ENCODE measurements at places on chromosomes 13 and 19. TPM values are rescaled to one million over a fixed set of nuclear protein-coding genes. Genes with fewer than 3 reads are reported as not detected.
A peak's percentile ranks its signal among the peaks of the same experiment; 100 is the strongest.

GRCh38 chr19:33998302-33998701 lies 174.0 kb upstream of the LSM14A start:
- DNase-seq, result no peak

DNA sequence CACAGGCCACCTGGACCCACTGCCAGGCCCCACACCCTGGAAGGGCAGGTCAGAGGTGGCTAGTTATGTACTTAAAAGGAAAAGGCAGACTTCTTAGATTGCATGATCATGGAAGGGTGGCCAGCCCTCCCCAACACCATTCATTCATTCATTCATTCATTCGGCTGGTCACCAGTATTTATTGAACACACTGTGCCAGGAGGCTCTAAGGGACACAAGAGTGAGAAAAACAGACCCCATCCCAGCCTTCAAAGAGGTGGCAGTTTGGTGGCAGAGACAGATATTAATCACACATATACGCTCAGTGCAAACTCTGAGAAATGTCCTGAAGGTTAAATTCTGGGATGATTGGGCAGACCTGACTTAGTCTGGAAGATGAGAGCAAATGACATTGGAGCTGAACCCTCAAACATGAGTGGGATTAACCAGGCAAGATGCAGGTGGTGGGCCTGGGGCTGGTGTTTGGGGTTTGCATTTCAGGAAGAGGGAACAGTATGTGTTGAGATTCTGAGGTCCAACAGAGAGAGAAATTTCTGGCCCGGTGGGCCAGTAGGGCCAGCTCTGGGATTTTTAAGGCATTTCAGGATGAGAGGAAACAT lies 147.5 kb downstream of the ZNF536 start:
- DNase-seq, result no peak

DNA sequence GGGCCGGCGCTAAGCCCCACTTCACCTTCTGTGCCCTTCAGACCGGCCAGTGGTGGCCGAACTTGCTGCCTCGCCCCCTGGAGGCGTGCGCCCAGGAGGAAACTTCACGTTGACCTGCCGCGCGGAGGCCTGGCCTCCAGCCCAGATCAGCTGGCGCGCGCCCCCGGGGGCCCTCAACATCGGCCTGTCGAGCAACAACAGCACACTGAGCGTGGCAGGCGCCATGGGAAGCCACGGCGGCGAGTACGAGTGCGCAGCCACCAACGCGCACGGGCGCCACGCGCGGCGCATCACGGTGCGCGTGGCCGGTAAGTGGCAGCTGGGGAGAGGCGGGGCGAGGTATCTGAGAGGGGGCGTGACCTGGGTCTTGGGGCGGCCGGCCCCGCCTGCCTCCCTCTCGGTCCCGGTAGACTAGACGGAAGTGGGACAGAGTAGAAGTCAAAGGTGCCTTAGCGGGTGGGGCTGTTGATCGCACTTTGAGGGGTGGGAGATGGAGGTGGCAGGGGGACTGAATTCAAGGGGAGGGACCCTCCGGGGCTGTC lies 5.6 kb downstream of the ICAM5 start:
- DNase-seq, result peak; percentile 70

- DNase-seq, result peak; percentile 21
Measured at GRCh38 chr19:287381-287871, 3.8 kb downstream of the PLPP2 start.

GRCh38 chr13:54029720-54030119 lies 1001.1 kb downstream of the OLFM4 start:
- DNase-seq, result no peak

Gene MYO1F
- 10.5 TPM for total RNA-seq

Gene SHD
- 7.0 TPM for total RNA-seq

DNA sequence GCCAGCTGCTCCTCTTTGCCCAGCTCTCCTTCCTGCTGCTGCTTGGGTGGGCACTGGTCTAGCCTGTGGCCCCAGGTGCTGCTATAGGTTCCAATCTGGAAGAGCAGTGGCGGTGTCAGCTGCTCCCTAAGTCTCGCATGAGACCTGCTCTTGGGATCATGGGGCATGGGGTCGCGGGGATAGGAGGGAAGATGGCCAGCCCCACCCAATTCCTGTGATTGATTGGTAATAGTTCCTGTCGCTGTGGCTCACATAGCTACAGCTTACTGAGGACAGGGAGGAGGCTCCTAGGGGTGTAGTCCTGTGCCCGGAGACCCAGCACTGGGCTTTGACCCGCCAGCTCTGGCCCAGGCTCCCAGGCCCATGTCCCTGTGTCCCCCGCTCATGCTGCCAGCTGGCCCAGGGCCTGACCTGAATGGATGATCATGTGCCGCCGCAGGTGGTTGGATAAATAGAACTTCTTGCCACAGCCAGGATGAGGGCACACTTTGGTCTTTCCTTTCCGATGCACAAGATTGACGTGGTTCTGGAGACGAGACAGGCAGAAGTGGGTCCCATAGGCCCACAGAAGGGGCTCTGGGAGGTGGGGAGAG lies 4.5 kb upstream of the ELAVL3 start:
- no peak for DNase-seq

GRCh38 chr13:74444161-74444571 lies 310.0 kb upstream of the KLF12 start:
- no peak for DNase-seq

Gene PLPP2
- total RNA-seq, result 45.7 TPM

Gene RXFP2
- not detected for total RNA-seq

DNA sequence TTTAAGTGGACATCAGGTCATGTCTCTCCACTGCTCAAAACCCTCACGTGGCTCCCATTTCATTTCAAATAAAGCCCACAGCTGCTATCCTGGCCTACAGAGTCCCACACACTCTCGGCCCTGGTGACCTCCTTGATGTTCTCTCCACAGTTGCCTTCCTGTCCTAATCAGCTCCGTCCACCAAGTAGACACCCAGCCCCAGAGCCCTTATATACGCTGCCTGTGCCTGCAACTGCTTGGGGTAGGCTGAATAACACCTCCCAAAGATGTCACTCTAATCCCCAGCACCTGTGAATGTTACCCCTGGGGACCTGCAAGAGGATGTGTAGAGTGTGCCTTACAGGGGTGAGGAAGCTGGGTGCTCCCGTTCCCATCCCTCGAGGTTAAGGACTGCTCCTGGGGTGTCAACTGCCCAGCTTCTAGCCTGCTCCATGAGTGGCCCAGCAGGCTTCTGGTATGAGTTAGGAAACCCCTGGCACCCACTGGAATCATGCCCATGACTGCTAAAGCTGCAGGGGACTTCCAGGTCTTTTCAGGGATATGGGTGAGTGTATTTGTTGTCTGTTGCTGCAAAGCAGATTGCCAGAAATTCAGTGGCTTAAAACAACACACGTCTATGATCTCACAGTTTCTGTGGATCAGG lies 6.0 kb downstream of the FAM187B start:
- DNase-seq, result no peak

Gene FUT3
- 7.0 TPM for total RNA-seq

GRCh38 chr19:46784262-46785053 lies 3.9 kb downstream of the SLC1A5 start:
- DNase-seq, result peak; percentile 85

Gene ZNF112
- total RNA-seq, result 9.7 TPM

- no peak for DNase-seq
Measured at GRCh38 chr19:42023121-42023942, 29.3 kb upstream of the ATP1A3 start.

DNA sequence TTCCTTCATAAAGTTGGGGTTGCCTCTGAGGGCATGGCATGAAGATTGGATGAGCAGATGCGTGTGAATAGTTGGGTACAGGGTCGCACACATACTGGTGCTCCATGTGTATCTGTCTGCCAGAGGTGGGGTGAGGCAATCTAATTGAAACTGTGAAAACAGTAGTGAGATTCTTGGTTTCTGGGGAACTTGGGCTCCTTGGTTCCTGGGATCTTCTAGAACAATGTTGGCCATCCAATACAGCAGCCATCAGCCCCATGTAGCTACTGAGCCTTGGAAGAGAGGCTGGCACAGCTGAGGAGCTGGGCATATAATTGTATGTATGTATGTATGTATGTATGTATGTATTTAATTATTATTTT lies 616 bp downstream of the FCHO1 start:
- no peak for DNase-seq

- DNase-seq, result no peak
Measured at GRCh38 chr13:37766502-37766901, 103.1 kb downstream of the TRPC4 start.

- no peak for DNase-seq
Measured at GRCh38 chr13:50159607-50160006, 144.4 kb downstream of the KCNRG start.

Gene ICAM1
- 2.3 TPM for total RNA-seq

GRCh38 chr19:13888281-13888680 lies 11.3 kb downstream of the NANOS3 start:
- no peak for DNase-seq

Gene DIAPH3
- 5.9 TPM for total RNA-seq

Gene ONECUT3
- 0.37 TPM for total RNA-seq

DNA sequence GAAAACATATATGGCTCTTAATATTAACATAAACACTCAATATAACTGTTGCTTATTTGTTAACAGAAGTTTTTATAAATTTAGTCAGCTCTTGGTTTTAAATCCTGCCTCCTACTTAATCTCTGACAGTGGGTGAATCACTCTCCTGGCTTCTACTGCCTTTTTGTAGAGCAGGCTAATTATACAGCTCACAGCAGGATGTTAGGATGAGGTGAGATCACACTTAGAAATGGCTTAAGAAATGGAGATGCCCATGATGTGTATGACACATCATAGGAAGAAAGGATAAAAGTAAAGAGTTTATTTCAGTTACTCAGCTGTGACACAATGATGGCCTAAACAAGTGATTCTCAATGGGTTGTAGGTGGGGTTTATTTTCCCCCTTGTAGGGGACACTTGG lies 345.6 kb downstream of the SPRY2 start:
- no peak for DNase-seq

Gene LEUTX
- total RNA-seq, result not detected

Gene C19orf73
- not detected for total RNA-seq

Gene PRRG2
- total RNA-seq, result 5.9 TPM

Gene OLFM4
- total RNA-seq, result 121 TPM

DNA sequence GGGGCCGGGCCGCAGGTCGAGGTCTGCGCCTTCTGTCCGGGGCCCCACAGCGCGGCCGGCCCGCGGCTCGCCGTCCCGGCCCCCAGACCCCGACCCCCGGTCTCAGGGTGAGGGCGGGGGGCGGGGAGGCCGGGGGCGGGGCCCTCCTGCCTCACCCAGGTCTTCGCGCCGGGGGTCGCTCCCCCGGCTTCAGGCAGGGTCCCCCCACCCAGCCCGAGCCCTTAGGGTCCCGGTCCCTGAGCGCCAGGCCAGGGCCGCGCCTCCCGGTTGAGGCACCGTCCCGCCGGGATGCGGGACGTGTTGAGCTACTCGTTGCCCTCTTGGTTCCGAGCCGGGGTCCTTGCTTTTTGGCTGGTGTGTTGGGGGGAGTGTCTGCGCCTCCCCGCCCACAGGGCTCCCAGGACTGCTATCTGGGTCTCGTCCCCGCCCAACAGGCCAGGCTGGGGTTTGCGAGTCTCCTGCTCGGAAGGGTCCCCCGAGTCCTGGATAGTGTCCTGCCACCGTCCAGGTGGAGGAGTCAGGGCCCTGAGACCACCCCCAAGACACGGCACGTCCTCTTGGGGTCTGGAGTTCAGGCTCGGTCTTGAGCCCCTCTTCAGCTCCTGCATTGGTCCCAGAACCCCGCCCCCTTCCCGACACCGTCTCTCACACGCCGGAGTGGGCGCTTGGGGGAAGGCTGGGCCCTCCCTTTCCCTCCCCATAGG lies 452 bp downstream of the PIAS4 start:
- DNase-seq, result peak; percentile 72

- DNase-seq, result no peak
Measured at GRCh38 chr13:60112771-60113170, 51.0 kb downstream of the DIAPH3 start.

Gene ODAD3
- total RNA-seq, result not detected

GRCh38 chr13:51995677-51996551 lies 15.3 kb downstream of the ATP7B start:
- DNase-seq, result peak; percentile 42

DNA sequence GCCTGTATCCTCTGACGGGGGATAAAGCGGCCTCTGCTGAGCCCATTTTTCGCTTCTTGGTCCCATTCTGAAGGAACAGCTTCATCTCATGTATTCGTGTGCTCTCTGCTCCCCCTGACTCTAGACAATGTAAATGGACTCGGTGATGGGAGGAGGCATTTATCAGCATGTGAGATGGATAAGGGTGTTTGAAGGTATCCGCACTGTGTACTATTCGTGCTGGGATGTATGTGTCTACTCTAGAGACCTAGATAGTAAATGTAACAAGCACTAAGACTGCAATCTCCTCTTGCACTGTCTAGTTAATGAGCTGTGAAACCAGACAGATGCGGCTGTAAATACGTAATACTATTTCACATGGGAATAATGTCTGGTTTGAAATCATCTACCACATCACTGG lies 134.6 kb upstream of the ARGLU1 start:
- no peak for DNase-seq

- DNase-seq, result no peak
Measured at GRCh38 chr13:112953591-112954487, 15.2 kb upstream of the MCF2L start.

Gene TEX29
- not detected for total RNA-seq

Gene ELSPBP1
- not detected for total RNA-seq

DNA sequence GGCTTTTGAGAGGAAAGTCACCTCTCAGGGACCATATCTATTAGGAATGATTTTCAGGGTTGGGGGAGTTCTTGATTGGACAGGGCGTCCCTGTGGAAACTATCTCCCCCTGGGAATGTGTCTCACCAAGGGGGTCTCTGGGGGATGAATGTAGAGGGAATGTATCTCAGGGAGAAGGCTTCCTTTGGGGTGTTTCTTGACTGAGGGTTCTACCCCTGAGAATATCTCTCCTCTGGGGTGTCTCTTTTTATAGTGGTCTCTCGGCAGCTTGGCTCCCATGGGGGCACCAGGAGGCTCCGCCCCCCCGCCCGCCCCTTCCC lies 1.0 kb downstream of the RTBDN start:
- DNase-seq, result no peak

DNA sequence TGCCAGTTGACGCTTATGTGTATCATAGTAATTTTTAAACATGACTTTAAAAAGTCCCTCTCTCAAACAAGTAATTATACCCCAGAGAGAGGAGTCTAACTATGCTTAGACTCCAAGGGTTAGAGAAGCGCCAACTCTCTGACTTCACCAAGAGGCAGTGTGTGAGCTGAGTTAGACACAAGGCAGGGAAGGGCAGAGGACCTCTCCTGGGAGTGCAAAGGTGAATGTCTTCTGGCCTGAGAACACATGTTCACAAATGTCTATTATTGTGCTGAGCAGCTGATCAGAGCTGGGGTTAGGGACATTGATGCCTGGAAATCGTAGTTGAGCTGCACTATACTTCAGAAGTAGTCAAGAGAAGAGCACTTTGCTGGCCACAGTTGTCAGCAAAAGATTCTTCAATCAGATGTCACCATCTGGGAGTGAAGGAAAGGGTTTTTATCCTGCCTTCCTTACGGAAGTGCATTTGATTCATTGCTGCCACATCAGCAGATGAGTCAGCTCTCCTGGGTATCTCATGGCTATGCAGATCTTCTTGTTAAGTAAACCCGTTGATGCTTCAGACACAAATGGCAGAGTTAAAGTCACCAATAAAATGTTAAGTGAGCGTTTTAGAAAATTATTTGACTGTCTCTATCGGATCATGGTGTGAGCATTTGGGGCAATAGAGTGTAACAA lies 283.2 kb upstream of the ARGLU1 start:
- no peak for DNase-seq

Gene ZNF506
- 66.0 TPM for total RNA-seq

- DNase-seq, result no peak
Measured at GRCh38 chr13:72071713-72072112, 204.7 kb upstream of the DACH1 start.

- DNase-seq, result no peak
Measured at GRCh38 chr19:46176116-46176860, 28.2 kb downstream of the IGFL2 start.

Data from stomach (tissue), 19 donors.